ENCODE measurements at places on chromosomes 16 and 17. TPM values are rescaled to one million over a fixed set of nuclear protein-coding genes. Genes with fewer than 3 reads are reported as not detected.

- DNase-seq: peak; percentile 43
Observed at GRCh38 chr17:17994271-17995069, 21.8 kb downstream of the DRC3 start.

GRCh38 chr17:77649717-77650211, 308.7 kb upstream of the TNRC6C start:
- no peak for DNase-seq

- DNase-seq: no peak
Observed at GRCh38 chr16:79897453-79898146, 297.1 kb upstream of the MAF start.

DNA sequence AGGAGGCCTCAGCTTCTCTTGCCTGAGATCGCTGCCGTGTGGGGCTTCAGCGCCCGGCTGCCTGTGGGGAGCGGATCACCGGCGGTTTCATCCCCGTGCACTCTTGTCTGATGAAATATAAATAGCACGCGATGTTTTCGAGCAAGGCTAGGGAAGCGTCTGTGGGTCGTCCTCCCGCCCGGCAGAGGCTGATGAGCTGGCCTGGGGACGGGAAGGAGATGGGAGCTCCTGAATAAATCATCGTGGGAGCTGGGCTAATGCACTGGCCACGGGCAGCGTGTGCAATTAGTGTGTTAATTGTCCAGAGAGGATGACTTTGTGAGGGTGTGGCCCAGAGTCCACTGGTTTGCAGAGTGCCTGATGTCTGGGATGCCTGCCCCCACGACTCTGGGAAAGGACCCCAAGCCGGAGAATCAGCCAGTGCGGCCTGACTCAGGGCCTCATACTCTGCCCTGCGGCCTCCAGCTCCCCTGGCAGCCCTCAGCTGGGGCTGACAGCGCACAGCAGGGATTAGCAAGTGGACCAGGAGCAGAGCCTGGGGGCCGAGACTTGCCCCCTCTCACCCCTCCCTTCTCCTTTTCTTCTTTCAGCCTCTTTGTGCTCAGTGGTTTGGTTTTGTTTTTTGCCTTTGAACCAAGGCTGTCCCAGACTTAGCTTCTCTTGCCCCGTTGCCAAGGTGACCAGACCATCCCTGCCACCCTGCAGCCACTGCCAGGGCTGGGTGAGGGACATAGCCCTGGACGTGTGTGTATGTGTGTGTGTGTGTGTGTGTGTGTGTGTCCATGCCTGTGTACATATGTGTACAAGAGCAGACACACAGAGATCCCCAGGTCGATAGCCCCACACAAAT, 21.4 kb downstream of the KCNJ12 start:
- peak; percentile 37 for DNase-seq

DNA sequence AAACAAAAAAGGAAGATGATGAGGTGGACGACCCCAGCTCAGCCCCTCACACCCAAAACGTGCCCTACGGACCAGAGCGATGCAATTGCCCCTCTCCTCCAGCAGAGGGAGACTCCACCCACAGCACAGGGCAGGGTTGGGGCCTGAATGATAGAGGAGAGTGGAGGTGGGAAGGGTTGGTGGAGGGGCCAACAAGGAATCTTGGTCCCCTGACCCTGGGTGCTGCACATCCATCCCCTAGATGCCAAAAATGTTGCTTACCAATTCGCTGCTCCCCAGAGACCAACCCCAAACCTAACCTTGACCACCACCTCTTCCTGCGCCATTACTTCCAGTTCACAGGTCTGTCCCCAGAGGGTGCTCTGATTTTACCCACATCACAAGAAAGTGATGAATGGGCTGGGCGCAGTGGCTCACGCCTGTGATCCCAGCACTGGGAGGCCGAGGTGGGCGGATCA, 12.9 kb downstream of the P2RX5 start:
- DNase-seq: no peak

Gene NPIPA8
- total RNA-seq: not detected

- no peak for DNase-seq
Observed at GRCh38 chr17:65182233-65182632, 45.1 kb downstream of the RGS9 start.

- peak; percentile 73 for DNase-seq
Observed at GRCh38 chr16:69823831-69824563, 61.9 kb downstream of the WWP2 start.

Gene P3H4
- 7.8 TPM for total RNA-seq

GRCh38 chr16:24522751-24523150, 16.6 kb upstream of the RBBP6 start:
- DNase-seq: no peak

Gene SLC47A1
- 1.3 TPM for total RNA-seq

- no peak for DNase-seq
Observed at GRCh38 chr16:60655514-60656153, 1380.6 kb downstream of the CDH8 start.

GRCh38 chr16:2160915-2161551, 5.5 kb downstream of the TRAF7 start:
- DNase-seq: peak; percentile 39

GRCh38 chr17:17856386-17856785, 19.6 kb upstream of the SREBF1 start:
- DNase-seq: no peak

DNA sequence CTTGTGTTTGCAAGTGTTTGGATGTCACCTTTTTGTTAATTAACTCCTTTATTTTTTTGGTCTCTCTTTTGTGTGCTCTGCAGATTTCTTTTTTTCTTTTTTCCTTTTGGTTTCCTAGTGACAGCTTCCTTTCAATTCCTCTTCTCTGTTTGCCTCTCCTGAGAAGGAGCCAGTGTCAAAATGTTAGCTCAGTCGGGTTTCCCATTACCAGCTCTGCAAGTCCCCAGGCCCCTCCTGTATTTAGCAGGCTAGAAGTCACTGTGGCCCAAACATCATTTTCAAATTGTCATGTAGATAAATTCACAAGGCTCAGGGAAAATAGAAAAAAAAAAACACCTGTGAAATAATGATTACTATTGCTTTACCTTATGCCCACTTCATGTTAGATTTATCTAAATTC, 1621.6 kb downstream of the CDH8 start:
- no peak for DNase-seq

DNA sequence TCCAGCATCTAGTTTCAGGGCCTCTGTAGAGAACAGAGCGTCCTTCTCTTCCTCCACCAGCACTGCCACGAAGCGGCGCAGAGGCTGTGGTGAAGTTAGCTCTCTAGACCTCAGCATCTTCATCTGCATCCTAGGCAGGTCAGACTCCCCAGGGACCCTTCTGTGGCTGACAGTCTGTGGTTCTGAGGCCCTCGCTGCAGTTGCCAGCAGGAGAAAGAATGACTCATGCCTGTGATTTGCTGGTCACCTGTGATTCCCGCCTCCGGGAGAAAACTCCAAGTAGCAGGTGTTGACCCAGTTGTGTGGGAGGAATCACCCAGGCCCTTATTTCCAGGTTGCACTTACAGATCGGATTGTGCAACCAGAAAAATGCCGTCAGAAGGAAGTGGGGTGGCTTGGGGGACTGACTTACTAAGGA, 117.3 kb upstream of the CACNG5 start:
- DNase-seq: peak; percentile 50

GRCh38 chr17:79552824-79553223, 58.0 kb downstream of the RBFOX3 start:
- no peak for DNase-seq

Gene SLC38A8
- total RNA-seq: not detected

Gene SLC16A13
- 2.9 TPM for total RNA-seq

DNA sequence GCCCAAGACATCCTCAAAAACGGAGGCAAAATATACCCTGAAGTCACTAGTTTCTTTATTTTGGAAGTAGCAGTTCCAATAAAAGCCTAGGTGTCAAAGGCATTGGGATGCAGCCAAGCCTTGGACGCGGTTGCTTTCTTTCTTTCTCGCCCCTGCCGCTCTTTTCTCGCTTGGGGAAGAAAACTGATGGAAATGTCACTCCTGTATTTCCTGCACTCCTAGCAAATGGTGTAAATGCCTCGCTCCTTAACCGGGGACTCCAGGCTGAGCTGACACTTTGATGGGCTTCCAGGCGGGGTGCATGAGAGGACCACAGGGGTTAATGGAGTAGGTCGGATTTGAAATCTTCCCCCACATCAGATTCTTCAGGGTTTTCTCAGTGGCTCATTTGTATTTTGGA, 114.1 kb downstream of the FOXL1 start:
- DNase-seq: no peak

Gene ESRP2
- total RNA-seq: 184 TPM

DNA sequence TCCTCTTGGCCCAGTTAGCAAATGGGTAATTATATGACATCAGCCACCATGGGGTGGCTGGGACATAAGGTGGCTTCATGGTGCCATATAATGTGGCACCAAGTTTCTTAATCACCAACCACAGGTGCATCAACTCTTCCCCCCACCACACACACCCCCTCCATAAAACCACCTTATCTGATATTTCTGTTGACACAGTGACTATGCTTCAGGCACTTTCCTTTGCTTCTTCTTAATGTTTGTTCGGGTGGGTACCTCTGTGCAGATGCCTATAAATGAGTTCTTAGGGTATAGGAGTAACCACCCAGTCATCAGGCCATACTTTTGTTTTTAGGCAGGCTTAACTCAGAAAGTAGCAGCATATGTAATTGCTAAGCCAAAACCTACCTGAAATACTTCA, 29.5 kb downstream of the RNF43 start:
- DNase-seq: no peak

DNA sequence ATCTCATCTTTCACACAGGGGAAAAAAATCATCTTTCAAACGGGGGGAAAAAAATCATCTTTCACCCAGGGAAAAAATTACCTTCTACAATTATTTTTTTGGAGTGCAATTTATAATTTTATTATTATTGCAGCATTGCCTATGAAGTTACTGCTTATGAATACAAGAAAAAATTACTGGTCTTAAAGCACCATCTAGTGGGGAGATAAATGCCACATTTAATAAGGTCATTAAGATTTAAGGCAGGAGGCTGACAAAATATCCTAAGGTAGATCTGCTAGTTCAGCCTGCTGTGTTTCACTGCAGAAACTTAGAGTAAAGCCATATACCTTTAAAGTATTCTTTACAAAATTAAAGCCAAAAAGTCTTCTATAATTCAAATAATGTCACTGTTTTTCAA, 13.7 kb downstream of the SHCBP1 start:
- DNase-seq: no peak

DNA sequence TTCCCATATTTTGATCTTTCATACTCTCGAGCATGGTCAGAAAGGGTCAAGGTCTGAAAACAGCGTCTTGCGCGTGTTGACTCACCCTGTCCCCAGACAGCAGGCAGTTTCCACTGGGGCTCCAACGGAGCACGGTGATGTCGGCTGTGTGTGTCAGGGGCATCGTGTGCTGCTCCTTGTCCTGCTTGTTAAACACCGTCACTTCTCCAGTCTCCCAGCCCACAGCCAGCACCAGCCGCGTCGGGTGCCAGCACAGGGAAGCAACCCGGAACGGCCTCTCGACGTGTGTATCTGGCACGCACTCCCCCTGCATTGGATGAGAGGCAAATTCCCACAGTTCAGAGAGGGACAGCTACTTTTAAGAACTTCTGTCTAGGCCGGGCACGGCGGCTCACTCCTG, 9.6 kb downstream of the IFT140 start:
- DNase-seq: no peak

GRCh38 chr16:68371706-68372380, 61.0 kb downstream of the PRMT7 start:
- no peak for DNase-seq

- DNase-seq: no peak
Observed at GRCh38 chr16:26447570-26447969, 619.2 kb upstream of the C16orf82 start.

- DNase-seq: no peak
Observed at GRCh38 chr16:64615630-64616280, 506.1 kb downstream of the CDH11 start.

Measured in stomach (tissue), 19 donors.